ENCODE measurements at places on chromosomes 7 and 10.

DNA sequence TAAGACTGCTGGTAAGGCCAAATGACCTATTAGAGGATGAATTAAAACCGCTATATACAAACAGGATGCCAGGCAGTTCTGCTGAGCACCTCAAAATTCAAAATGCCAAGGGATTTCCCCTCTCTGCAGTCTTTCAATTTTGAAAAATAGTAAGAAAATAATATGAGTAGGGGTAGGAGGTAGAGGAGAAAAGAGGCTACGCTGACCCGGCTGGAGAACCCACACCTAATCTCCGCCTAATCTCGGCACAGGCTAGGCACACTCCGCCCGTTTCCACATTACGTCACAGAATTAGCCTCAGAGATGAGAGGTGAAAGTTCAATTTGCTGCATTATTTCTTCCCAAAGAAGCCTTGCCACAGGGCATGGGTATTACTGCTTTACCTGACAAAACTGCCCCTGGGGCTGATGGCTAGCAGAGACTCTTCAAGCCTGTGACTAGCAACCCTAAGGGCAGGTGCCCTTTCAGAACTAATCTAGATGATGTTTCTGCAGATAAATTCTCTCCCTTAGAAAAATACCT is 21.3 kb upstream of the SPOCK2 start:
- DNase-seq: no peak

- no peak for DNase-seq
These were observed 139.4 kb downstream of the MAD1L1 start for GRCh38 chr7:2093215-2093842.

DNA sequence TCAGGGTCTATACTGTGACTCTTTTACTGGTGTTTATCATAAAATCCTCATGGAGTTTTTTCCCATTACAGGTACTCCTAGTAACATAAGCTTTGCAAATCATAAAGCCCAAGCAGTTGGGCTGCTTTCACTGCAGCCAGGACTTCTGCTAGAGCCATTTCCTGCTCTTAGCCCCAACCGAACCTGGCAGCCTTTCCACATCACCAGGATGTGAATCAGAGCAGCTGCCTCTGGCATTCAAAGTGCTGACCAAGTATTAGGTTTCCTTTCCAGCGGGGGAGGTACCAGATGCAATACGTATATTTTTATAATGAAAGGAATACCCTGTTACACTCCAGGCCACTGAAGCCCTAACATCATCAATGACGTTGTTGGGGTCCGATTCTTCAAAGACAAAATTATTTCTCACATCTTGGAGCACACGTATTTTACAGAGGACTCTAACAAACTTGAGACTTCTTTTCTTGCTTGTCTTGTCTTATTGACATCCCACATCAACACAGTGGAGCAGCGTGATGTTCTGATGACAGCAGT is 3.6 kb upstream of the HTR5A start:
- DNase-seq: no peak

DNA sequence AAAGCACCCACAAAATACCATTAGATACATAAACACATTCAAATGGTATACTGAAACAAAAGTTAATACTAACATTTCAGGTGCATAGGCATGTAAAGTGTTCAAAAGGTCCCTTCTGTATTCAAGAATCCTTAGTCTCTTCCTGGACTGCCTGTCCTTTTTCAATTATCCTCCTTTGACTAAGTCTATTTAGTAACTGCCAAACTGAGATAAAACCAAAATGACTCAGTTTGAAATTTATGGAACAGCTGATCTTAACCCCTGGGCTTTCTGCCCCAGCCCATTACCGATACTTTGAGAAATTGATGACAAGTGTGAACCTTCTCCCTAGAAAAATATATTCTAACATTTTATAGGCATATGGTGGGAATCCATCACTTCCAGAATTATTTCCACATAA is 5.4 kb downstream of the EPC1 start:
- no peak for DNase-seq
